ENCODE measurements at places on chromosomes 3 and 15.

DNA sequence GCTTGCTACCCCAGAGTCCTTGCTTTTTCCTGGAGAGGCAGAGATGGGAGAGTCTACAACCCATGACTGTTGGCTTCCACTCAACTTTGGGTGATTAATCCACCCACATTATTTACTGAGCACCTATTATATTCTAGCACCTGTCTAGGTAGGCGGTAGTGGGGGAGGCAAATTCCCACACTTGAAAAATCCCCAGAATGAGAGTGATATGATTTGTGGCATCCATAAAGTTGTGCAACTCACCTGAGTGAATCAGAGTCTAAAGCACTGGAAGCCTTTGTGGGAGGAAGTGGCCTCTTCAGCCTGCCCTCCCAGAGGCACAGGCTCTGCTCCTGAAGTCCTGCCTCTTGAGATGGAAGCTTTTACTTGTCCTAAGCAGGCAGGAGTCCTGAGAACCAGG lies 40.4 kb upstream of the CTNNB1 start:
- DNase-seq: no peak

GRCh38 chr15:40877694-40878093 lies 3.7 kb upstream of the RHOV start:
- no peak for DNase-seq

- DNase-seq: no peak
Measured at GRCh38 chr3:25855266-25855784, 65.4 kb downstream of the OXSM start.

DNA sequence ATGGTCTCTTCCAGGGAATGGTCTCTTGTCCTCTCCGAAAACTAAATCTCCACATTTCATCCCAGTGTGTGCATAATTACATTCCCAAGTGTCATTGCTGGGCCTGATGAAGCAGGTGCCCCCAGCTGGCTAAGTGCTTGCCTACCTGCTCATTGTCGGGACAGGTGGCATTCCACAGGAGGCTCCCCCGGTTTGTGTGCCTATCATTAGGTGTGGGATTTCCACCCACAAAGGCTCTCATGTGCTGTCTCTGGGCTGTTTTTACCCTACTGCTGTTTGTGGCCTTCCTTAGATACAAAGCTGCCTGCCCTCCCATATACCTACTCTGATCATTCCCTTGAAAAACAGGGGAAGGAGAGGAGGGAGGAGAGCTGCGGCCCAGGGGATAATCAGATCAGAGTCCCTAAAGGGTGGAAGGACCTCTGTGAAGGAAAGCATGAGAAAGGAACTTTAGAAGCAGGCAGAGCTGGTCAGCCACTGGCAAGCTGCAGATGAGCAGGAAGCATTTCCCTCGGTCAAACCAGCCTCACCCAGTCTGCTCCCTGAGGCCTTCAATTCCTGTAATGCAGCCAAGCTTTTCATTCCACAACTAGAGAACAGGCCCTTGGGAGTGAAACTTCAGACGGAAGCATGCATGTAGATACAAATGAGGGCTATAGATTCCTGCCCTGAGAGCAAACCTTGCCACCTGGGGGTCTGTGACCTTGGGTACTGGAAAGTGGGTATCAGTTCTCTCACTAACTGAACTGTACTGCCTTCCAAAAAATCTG lies 60.7 kb upstream of the HEG1 start:
- DNase-seq: no peak

GRCh38 chr3:138785951-138786350 lies 48.8 kb downstream of the PIK3CB start:
- no peak for DNase-seq

DNA sequence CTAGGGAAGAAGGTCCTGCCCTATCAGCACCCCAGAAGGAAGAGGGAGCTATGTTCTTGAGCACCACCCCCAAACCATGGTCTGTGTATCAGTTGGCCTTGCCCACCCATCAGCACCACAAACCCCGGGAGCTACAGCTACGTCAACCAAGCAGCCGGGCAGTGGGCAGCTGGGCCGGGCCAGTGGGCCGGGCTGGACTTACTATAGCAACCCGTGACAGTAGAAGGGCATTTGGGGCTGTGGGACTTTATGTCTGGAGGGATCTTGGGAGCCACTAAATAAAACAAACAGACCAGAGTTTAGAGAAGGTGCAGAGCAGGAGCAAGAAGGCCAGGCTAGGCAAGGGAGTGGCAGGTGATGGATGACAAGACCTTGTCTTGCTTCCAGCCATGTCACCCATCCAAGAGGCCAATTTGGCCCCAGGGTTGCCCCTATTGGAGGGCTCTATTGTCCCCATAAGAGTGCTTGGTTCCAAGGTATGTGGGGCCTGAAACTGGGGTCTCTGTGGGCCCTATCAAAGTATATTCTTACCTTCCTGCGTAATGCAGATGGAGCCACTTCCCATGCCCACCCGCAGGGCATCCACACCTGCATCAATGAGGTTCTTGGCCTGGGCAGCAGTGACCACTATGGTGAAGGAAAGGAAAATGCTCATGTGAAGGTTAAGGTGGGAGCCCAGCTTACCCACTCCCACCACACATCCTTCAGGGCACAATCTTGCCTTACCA lies 3.2 kb downstream of the IMPDH2 start:
- DNase-seq: no peak

Measured in D721Med (cell line).